ENCODE measurements at places on chromosomes 5 and 9. TPM values are rescaled to one million over a fixed set of nuclear protein-coding genes. Genes with fewer than 3 reads are reported as not detected.

The TNFAIP8 gene
- 11.8 TPM for total RNA-seq

The IL5 gene
- not detected for total RNA-seq

The OR1J2 gene
- total RNA-seq, result not detected

The CSF1R gene
- total RNA-seq, result 1.6 TPM

The ADCY2 gene
- total RNA-seq, result 5.7 TPM

The FOXD4 gene
- total RNA-seq, result 0.17 TPM

The LMBRD2 gene
- 7.9 TPM for total RNA-seq

The FAM200C gene
- 8.1 TPM for total RNA-seq

The TXNDC8 gene
- not detected for total RNA-seq

The SLC45A2 gene
- 2.1 TPM for total RNA-seq

The PCDHGA11 gene
- total RNA-seq, result 2.6 TPM

The MARVELD2 gene
- total RNA-seq, result 62.5 TPM

The WWC1 gene
- total RNA-seq, result 183 TPM
